ENCODE measurements at places on chromosomes 16 and 17.

DNA sequence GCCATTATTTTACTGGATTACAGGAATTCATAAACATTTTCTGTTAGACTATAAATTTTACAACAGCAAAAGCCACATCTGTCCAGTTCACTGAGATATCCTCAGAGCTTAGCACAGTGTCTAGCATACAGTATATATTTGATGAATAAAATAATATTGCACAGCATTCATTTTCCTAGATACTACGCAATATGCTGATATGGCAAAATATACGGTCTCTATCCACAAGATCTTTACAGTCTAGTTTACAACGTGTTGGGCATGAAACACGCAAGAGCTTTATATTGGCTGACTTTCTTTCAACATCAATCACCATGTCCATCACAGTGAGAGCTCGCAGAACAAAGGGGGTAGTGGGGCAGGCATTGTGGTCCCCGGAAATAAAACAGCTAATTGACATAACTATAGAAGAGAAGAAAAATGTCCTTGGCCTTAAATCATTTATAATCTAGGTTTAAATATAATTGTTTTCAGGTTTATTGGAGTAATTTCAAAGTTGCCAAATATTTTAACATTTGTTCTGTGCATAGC, 43.5 kb downstream of the ZNF652 start:
- no peak for DNase-seq

DNA sequence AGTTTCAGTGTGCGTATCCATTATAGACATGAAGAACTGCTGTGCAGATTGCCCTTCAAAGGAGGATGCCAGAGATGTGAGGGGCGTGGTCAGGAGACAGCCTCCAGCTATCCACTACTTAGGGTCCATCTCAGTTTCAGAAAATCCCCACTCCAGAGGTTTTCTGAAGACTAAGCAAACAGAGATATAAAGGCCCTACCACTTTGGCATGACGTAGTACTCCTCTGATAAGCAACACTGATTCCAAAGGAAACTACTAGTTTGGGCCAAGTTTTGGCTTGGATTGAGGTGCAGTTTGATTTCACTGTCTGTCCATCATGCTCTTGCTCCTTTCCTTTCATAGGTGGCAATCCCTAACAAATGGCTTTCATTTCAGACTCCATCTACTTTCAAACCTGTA, 228.7 kb downstream of the CDH8 start:
- DNase-seq, result no peak

DNA sequence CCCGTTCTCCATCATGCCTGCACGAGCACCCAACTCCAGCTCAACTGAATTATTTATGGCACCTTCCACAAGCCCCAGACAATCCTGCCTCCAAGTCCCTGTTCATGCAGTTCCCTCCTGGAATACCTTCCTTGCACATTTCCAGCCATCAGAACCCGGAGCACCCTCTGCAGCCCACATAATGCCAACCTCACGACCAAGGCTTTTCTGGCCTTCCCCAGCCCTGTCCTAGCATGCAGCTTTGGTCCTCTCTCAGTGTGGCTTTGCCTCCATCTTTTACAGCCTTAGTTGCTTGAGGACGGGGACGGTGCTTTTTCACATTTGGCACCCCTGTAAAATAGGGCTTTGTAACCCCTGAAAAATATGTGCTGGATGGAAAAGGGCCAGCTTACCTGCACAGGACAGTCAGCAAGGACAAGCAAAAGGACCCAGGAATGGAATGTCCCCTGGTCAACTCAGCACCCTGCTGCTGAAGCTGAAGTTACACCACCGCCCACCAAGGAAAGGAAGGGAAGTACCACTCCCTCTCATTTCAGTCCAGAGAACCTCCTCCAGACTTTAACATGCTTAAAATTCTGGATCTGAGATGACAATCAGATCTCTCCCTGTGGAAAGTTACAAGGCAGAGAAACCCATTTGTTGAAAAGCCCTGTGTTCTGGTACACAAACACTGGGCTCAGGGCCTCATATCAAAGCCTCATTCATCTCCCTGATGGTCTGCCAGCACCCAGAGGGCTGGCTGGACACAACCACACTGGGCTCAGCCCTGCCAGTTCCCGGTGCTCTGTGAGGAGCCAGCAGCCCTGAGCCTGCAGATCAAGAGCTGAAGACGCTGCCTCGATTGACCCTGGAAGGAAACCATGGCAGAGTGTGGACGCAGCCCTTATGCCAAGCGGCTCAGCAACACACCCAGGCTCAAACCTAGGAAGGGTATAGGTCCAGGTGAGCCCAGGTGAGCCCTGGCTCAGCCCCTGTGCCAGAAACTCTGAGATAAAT, 2.9 kb downstream of the SLC39A11 start:
- DNase-seq, result no peak

GRCh38 chr16:64705443-64705842, 416.4 kb downstream of the CDH11 start:
- peak; percentile 78 for DNase-seq

GRCh38 chr16:49351096-49351487, 22.5 kb upstream of the C16orf78 start:
- no peak for DNase-seq

- DNase-seq, result no peak
Measured at GRCh38 chr16:67030221-67030962, 1.4 kb downstream of the CBFB start.

GRCh38 chr17:27496437-27496943, 40.2 kb downstream of the KSR1 start:
- no peak for DNase-seq

GRCh38 chr17:27670791-27671590, 40.0 kb downstream of the LGALS9 start:
- no peak for DNase-seq

GRCh38 chr17:80082403-80083135, 18.8 kb upstream of the GAA start:
- no peak for DNase-seq

DNA sequence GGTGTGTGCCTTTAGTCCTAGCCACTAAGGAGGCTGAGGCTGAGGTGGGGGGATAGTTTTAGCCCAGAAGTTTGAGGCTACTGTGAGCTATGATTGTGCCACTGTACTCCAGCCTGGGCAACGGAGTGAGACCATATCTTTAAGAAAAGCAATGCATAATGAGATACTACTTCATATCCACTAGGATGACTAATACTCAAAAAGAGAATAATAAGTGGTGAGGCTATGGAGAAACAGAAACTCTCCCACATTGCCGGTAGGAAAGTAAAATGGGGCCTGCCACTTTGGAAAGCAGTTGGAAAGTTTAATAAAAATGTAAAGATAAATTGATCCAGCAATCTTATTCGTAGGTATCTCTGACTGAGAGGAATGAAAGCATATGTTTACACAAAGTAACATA, 4.6 kb upstream of the NPIPB2 start:
- DNase-seq, result no peak

DNA sequence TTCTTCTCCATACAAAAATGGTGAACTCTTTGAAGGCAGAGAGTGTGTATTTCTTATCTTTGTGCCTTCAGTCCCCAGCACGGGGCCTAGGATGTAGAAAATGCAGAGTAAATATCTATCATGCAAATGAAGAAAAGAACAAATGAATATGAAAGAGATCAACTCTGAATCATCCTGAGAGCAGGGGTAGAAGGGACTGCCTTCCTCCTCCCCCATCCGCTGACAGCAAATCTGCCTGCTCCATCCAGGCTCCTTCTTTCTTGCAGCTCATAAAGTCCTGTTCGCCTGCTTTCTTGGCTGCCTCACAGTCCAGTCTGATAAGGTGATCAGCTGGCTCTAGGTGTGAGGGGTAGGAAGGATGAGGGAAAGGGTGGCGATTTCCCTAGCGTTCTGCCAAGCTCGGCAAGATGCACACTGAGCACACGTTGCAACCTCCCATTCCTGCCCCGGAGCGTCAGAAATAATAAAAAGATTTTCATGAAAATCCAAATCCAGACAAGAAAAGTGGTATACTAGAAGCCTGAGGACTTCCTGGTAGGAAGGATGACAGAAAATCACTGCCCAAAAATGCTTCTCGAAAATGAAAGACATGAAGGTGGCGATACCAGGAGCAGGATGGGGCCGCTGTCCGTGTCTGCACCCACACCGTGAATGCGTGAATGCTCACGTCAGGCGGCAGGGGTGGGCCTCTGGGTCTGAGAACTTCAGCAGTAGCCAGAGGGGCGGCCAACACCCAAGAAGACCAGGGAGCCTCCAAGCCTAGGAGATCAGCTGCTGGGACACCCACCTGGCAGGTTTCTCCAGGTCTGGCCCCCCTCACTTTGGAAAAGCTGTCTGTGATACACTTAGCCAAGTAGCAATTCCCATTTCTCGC, 67.1 kb downstream of the VPS53 start:
- no peak for DNase-seq

GRCh38 chr17:68576811-68577496, 24.2 kb downstream of the FAM20A start:
- DNase-seq, result no peak

GRCh38 chr17:34207572-34207971, 47.5 kb upstream of the CCL2 start:
- no peak for DNase-seq

- no peak for DNase-seq
Measured at GRCh38 chr16:75263963-75264445, 12.6 kb upstream of the BCAR1 start.

GRCh38 chr17:74118504-74118903, 85.0 kb upstream of the RPL38 start:
- no peak for DNase-seq

- no peak for DNase-seq
Measured at GRCh38 chr16:68367030-68367429, 56.2 kb downstream of the PRMT7 start.

DNA sequence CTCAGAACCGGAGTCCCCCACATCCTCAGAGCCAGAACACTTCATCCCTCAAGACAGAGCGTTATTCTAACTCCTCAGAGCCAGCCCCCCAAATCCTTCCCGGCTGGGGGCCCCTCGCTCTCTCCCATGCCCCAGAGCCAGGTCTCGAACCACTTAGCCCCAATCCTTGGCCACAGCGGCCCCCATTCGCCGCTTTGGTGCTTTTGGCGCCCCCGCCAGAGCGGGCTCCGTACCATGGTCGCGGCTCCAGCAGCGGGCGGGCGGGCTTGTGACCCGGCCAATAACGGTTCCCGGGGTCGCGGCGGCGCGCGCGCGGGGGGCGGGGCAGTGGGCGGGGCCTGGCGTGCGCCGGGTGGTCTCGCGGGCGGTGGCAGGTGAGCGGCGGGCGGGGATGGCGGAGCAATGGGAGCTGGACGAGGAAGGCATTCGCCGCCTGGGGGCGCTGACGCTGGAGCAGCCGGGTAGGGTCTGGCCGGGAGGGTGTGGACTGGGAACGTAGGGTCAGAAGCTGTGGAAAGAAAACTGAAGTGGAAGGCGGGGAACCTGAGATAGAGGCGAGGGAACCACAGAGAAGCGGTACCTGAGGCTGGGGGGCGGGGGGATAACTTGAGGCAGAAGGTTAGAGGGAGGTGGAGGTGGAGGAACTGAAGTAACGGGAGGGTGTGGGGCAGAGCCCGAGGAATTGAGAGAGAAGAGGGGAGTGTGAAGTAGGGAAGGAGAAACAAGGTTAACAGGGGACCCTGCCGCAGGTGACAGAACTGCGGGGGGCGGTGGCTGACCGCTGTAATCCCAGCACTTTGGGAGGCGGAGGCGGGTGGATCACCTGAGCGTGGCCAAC, at the start of the genes KCTD19 and LRRC36:
KCTD19 (minus strand) TSS at position 270 of the 838 bp plus-strand sequence; CDS start at position 236, 34 bp downstream.
LRRC36 (plus strand) TSS at position 344 of the 838 bp plus-strand sequence; CDS start at position 392, 48 bp downstream.
- no peak for DNase-seq

GRCh38 chr17:79372470-79373238, 238.2 kb downstream of the RBFOX3 start:
- DNase-seq, result no peak

- DNase-seq, result no peak
Measured at GRCh38 chr16:83940630-83941378, 12.2 kb upstream of the OSGIN1 start.

GRCh38 chr16:88667461-88667860, 4.6 kb upstream of the MVD start:
- DNase-seq, result no peak

DNA sequence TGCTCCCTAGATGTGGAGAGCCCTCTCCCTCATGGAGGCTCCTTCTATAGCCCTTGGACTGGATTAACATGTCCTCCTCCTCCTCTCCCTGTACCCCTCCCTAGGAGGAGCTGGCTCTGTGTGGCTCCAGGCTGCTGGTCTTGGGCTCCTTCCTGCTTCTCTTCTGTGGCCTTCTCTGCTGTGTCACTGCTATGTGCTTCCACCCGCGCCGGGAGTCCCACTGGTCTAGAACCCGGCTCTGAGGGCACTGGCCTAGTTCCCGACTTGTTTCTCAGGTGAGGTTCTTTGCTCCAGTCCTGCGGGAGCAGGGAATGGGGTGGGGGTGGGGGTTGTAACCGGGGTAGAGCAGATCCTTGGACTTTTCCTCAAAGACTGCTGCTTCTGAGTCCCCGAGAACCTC, 2.4 kb upstream of the TAOK2 start:
- DNase-seq, result no peak

Data from AG04449 (cell line).